ENCODE measurements at places on chromosomes 1 and 21. TPM values are rescaled to one million over a fixed set of nuclear protein-coding genes. Genes with fewer than 3 reads are reported as not detected.

The PALMD gene
- total RNA-seq, result 119 TPM

The RNF2 gene
- 21.1 TPM for total RNA-seq

The SPRR1B gene
- not detected for total RNA-seq

The GNG5 gene
- total RNA-seq, result 50.5 TPM

The UHMK1 gene
- 37.4 TPM for total RNA-seq

The GPR153 gene
- 10.6 TPM for total RNA-seq

The NDC1 gene
- 8.0 TPM for total RNA-seq

The HSPB7 gene
- total RNA-seq, result 10.7 TPM

The TPR gene
- total RNA-seq, result 119 TPM

The RAP1GAP gene
- 14.7 TPM for total RNA-seq

The SMCP gene
- total RNA-seq, result not detected

The ARHGAP30 gene
- 13.7 TPM for total RNA-seq

The ZBTB18 gene
- 13.4 TPM for total RNA-seq

The UBASH3A gene
- total RNA-seq, result 0.71 TPM

The DMRTA2 gene
- not detected for total RNA-seq

The CELA2B gene
- not detected for total RNA-seq

The RNU1-2 gene
- total RNA-seq, result 13,769 TPM

The INKA2 gene
- total RNA-seq, result 17.9 TPM

The FMN2 gene
- total RNA-seq, result 60.1 TPM

The CRYZL1 gene
- 59.2 TPM for total RNA-seq

GRCh38 chr1:174858301-174858700, 141.4 kb upstream of the CACYBP start:
- DNase-seq, result no peak

- no peak for DNase-seq
Measured at GRCh38 chr1:116311756-116312680, 61.0 kb upstream of the ATP1A1 start.

- no peak for DNase-seq
Measured at GRCh38 chr21:20527731-20528460, 470.3 kb upstream of the NCAM2 start.

DNA sequence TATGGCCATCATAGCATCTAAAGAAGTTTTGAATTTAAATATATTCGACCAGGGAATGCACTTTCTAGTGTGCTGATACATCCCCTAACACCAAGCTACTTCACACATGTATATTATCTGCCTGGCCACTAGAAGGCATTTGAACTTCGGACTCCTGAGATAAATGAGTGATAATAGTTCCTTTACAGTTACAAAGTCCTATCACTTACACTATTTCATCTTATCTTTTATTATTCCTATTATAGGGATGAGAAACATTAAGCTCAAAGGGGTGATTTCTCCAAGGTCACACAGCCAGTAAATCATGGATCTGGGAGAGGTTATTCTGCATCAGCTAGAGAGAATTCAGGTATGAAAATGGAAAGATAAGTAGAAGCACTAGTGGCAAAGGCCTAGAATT, 40.3 kb downstream of the GPATCH2 start:
- DNase-seq, result no peak

DNA sequence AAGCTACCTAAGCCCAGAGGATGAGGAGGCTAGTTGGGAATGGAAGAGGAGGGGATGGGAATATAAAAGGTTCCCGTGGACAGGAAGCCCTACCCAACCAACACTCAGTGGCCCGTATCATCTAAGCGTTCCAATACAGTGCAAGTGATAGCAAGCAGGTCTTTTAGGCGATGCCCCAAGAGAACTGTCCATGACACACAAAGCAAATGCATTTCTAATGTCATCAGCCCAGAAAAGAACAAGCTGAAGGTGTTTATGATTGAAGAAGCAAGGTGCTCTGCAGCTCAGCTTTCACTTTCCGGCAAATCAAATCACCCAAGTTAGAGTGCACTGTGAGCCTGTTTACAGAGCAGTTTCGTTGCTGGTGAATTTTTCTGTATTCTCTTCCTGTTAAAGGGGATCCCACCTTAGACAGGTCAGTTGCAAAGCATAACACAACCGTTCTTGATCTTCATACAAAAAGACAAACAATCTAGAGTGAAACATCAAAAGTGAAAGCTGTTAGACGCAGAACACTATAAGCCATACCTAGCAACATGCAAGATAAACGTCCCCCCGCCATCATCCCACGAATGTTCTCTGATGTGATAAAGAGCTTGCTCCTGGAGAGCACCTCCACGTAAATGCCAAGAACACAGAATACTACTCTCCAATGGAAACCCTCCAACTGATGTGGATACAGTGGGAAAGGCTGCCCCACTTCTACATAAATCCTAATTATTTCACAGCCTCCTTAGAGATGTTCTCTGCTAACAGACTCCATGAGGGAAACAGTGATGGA, 54.0 kb downstream of the PGBD5 start:
- DNase-seq, result no peak

GRCh38 chr21:29639366-29640079, 300.3 kb downstream of the GRIK1 start:
- no peak for DNase-seq

GRCh38 chr1:205916541-205916940, 26.7 kb downstream of the SLC26A9 start:
- no peak for DNase-seq

GRCh38 chr1:96238426-96238825, 483.2 kb upstream of the PTBP2 start:
- DNase-seq, result no peak

DNA sequence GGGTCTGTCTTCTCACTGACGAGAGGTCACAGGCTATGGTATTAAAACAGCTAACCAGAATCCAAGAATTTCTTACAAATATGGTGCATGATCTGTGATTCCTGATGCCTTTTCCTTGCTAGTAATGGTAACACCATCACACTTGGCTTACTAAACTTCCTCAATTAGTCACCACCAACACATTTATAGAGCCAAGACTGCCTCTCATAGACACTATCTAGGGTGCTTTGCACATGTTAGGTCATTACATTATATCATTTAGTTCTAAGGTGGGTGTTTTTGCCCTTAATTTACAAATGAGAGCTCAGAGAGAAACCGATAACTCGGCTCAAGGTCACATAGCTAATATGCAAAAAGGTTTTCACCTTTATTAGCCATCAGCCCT, 8.7 kb downstream of the KIF21B start:
- no peak for DNase-seq

GRCh38 chr21:34243562-34243961, 120.2 kb upstream of the KCNE2 start:
- no peak for DNase-seq

DNA sequence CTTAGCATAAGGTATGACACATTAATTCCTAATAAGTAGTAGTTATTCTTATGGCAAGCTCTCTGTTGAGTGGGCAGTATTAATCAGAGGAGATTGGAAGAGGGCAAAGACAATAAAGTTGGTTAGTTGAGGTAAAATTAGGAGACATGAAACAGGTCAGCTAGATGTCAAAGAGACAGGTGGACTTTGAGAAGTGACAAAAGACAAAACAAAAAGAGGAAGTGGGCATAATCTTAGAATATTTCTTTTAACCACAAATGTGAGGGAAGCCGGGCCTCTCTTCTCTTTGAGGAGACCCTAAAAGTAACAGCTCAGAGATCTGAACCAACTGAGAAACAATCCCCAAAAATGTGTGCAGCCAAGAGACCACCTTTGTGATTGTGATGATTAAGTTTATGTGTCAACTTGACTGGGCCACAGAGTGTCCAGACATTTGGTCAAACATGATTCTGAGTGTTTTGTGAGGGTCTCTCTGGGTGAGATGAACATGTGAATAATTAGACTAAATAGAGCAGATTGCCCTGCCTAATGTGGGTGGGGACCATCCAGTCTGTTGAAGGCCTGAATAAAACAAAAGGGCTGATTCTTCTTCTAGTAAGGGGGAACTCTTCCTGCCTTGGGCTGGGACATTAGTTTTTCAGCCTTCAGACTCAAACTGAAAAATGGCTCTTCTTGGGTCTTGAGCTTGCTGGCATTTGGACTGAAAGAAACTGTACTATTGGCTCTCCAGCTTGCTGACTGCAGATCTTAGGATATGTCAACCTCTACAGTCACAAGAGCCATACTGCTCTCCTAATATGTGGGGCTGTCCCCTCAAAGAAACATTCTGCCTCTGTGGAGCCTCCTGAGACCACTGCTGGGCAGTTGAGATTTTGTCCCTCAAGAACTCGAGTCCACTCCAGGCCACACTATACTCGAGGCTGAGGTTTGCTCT, 40.0 kb downstream of the FCRL5 start:
- no peak for DNase-seq

- DNase-seq, result no peak
Measured at GRCh38 chr1:228736844-228737445, 1.7 kb downstream of the RHOU start.

DNA sequence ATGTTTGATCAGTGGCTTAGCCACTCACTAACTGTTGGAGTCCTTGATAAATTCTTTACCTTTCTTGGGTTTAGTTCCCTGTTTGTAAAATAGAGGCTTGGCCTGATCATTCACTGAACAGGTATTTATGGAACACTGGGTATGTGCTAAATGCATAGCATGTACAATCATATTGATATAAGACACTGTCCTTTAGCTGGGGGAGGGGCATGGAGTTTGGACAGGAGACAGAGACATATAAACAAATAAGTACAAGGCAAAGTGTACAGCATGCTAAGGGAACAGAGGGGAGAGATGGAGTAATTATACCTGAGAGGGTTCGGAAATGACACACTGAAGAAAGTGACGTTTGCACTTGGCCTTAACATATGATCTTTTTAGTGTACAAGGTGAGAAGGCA, 124.3 kb upstream of the CACNA1E start:
- DNase-seq, result no peak

GRCh38 chr21:34892209-34892608, 156.9 kb downstream of the RUNX1 start:
- DNase-seq, result no peak

- DNase-seq, result no peak
Measured at GRCh38 chr1:236670060-236670459, 16.2 kb upstream of the ACTN2 start.

- DNase-seq, result no peak
Measured at GRCh38 chr1:97144527-97144926, 422.9 kb downstream of the PTBP2 start.

GRCh38 chr1:247102381-247102780, 1.8 kb downstream of the ZNF669 start:
- DNase-seq, result no peak

GRCh38 chr1:244957525-244957924, 93.2 kb upstream of the HNRNPU start:
- DNase-seq, result no peak

DNA sequence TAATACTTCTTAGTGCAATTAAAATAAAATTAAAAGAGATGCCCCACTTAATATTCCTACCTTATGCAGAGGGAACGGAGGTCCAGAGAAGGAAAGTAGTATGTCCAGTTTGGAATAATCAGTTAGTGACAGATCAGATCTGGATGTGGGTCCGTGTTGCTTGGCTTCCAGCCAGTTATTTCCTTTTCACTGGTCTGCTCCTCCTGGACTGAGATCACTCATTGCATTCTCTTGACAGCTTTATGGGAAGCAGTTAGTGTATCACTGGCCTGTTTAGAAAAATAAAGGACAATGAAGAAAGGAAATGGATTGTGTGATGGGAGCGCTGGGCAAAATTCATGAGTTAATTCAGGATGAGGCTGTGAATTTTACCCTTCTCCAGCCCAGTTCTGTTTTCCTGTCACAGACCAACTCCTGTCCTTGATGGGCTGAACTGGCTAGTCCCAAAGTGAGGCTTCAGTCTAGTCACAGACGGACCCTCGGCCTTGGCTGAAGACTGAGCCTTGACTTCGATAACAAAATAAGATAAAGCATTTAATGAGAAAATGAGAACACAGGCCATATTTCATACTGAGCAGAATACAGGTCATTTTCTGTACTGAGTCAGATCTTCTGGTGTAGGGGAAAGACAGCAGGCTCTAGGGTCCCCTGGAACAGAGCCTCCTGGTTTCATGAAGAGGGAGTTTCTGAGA, 85.2 kb upstream of the TRABD2B start:
- DNase-seq, result no peak

DNA sequence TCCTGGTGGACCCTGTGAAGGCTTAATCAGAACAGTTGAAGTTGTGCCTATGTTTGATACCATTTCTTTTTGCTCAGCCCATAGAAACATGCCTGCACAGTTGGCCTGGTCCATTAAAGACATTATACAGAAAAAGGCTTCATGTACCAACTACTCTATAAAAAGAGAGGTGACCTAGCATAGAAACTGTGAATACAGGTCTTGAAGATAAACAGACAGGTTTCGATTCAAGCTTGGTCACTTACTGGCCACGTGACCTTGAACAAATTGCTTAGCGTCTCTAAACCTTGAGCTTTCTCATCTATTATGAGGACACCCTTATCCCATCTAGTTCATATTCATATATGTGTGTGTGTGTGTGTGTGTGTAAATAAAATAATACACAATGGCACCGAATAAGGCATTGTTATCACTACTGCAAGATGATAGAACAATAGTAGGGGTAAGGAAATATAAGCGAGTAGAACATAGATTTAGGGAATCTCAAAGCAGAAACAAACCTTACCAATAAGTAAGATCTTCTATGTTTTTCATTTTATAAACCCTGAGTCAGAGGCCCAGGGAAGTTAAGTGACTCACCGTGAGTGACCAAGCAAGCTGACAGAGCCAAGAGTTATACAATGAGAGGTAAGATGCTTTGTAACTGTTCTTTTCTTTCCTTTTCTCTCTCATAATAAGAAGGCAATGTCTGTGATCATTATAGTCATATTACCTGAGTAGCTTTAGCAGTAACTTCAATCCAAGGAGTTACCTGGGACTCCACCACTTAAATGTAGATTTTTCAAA, 476.8 kb upstream of the DEPDC1 start:
- no peak for DNase-seq

DNA sequence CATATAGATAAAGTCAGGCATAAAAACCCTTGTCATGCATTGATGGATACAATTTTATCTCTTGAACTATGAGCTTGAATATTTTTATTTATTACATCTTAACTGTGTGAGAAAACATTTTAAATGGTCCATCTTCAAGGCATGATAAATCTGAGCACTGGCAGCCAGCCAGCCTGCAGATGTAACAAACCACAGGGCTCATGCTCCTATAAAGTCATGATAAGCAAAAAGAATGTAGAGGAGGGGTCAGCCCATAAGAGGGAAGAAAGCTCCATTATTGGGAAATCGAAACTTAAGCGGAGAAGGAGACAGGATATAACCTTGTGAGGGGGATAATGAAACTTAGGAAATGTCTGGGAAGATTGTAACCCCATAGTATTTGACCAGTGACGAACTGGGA, 839.0 kb downstream of the LRRIQ3 start:
- DNase-seq, result no peak

Data from sciatic nerve (tissue), 2 donors.